Stimulated activated CD8-positive, alpha-beta memory T cell treated with anti-CD3 and anti-CD28 coated beads, Interleukin-15, amount 100 ng/mL, for 1 hour (primary cell): ENCODE measurements at places on chromosomes 6 and 20.

- peak; percentile 15 for DNase-seq
Measured at GRCh38 chr6:110528101-110528929, 51.9 kb upstream of the SLC22A16 start.

- no peak for DNase-seq
Measured at GRCh38 chr6:117483645-117484016, 1.2 kb downstream of the DCBLD1 start.

DNA sequence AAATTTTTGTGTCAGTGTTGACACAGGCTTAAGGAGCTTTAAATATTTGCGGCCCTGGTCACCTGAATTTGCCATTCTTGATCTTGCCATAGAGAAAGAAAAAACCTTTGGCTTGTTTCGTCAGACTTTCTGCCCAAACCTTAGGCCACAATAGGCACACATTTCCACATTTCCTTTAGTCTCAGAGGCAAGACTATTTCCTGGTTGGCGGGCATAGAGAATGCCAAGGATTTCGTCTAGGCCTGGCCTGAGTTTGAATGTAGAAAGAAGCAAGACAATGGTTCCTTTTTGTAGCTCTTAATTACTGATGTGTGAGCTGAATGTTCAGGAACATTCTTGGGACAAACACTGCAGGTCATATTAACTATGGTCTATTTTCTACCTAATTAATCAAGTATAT, 108.1 kb downstream of the TRMT11 start:
- no peak for DNase-seq

DNA sequence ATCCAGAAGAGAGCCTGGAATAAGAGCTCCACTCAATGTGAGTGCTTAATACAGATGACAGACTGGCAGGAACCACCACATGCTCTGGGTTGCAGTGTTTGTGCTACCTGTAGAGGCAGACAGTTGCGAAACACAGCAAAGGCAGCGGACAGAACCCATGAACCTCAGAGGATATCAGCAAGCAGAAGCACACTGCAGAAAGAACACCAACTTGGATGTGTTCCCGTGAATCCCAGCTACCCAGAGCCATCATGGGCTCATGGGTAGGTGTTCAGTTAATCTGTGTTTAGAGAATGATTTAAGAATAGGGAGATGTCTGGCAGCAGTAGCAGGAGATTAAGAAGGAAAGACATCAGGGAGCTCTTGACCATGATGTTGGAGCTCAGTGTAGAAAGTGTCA, 133.3 kb upstream of the FOXQ1 start:
- DNase-seq = no peak

DNA sequence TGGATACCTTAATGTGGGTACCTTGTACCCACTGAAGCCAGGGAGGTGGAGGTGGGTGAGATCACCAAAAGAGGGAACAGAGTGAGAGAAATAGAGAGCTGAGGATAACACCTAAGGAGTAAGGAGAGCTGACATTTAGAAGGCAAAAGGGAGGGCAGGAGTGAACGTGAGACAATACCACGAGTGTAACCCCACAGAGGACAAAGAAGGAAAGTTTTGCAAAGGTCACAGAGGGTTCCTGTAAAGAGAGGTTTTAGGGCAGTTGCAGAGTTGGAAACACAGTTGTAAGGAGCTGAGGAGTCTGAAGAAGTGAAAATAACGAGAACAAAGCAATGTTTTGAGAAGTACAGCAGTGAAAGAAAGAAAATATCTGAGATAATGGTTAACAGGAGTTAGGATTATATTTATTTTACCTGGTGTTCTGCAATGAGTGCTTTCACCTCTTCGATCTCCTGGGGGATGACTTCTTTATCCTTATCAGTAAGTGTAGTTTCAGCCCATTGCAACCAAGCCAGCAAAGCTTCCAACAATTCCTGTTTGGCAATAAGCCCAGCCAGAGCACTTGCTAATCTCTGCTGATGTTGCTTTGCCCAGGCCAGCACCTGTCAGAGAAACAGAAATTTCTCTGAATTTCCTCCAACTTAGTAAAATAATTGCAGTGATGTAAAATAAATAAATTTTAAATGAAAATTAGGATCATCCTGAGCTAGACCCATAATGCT, 166.8 kb downstream of the DST start:
- DNase-seq = no peak

DNA sequence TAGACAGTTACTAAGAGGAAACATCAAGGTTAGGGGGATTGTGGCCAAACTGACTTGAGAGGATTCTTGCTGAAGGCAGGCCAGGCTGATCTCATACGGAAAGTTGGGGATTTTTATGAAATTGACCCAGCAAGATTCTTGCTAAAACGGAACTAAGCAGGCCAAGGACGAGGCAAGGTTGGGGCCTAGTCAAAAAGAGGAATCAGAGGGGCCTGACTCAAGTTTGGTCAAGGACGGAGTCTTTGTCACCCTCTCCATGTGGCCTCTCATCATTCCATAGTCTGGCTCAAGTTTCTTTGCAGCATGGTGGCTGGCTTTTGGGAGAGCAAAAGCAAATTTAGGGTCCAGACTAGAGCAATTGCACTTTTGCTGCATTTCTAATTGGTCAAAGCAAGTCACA, 7.9 kb upstream of the HECA start:
- DNase-seq = no peak

GRCh38 chr20:4544765-4545164, 176.9 kb upstream of the PRND start:
- DNase-seq = no peak

- no peak for DNase-seq
Measured at GRCh38 chr20:4985658-4986057, 15.7 kb downstream of the SLC23A2 start.

DNA sequence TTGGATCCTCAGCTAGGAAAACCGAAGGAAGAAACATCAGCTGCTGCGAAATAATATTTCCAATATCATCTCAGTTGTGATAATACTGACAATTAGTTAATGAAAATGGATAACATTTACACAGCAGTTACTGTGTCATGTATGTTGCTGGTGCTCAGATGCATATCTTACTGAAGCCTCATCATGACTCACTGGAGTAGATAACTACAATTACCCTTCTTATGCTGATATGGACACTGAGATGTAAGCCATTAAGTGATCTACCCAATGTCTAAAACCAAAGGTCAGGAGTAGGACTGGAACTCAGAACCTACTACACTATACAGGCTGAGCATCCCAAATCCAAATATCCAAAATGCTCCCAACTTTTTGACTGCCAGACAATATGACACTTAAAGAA, 54.7 kb upstream of the LYRM2 start:
- no peak for DNase-seq

DNA sequence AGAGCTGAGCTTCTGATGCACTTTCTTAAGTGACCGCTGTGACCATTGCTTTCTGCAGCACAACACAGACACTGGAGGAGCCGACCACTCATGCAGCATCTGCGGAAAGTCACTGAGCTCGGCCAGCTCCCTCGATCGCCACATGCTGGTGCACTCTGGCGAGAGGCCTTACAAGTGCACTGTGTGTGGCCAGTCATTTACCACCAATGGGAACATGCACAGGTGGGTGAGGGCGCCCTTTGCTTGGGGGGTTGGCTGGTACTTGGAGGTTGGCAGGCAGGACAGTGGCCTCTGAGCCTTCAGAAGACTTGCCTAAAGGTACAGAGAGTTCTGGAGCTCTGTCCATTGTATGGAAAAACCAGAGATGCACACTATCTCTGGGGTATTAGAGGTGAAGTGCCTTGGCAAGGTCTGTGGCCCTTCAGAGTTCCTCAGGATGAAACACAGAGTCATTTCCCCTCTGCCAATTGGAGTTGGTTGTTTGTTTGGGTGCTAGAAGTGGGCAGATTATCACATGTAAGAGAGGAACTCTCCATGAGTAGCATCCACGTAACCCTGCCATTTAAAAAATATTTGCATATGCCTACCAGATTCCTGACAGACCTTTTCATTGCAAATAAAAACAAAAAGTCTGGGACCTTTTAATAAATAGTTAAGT, 81.5 kb downstream of the RREB1 start:
- DNase-seq = no peak

DNA sequence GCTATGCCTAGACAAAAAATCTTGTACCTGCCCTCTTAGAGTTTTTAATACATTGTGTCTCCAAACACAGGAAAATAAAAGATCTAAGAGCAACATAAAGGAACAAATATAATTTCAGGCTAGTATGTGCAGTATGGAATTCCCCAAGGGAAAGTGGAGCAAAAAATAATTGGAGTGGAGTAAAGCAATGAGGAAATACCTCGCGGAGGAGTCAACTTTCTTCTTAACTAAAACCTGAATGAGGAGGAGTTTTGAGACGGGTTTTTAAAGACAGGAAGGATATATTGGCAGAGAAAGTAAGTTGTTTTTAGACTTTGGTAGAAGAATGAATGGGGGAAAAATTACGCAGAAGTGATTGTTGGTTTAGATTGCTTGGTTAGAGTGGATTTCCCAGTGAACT, 14.0 kb downstream of the HIVEP1 start:
- DNase-seq = no peak

- DNase-seq = no peak
Measured at GRCh38 chr6:154578004-154578559, 67.6 kb upstream of the CNKSR3 start.

- no peak for DNase-seq
Measured at GRCh38 chr20:18802012-18802634, 11.5 kb upstream of the SCP2D1 start.

DNA sequence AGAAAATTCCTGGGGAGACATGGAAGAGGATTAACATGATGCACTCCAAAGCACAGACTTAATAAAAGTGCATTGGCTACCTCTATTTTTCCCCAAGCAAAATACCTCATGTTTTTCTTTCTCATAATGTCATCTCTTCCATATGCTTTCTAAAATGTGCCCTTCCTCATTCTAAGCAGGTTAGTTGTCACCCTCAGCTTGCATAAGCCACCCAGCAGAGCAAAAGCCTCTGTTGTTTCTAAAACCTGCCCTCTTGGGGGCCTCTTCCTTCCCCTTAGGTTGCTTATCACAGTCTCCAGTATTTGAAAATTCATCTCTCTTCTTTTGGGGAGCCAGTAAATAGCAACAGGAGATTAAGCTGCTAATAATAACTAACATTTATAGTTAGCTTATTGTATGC, 183.6 kb upstream of the FLRT3 start:
- DNase-seq = no peak

DNA sequence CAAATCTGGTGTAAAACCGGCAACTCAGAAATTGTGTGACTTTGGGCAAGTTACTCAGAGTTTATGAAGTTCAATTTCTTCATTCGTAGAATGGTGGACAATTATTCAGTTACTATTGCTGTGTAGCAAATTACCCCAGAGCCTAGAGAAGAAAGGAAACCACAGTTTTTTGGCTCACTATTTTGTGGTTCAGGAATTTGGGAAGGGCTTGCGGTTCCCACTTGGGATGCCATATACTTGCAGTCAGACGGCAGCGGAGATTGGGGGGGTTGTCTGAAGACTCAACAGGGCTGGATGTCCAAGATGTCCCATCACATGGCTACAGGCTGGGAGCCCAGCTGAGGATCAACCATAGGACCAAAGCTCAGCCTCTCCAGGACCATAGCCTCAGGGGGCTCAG, 108.1 kb downstream of the PCSK2 start:
- DNase-seq = no peak

GRCh38 chr20:39338469-39339376, 376.6 kb downstream of the DHX35 start:
- DNase-seq = no peak

DNA sequence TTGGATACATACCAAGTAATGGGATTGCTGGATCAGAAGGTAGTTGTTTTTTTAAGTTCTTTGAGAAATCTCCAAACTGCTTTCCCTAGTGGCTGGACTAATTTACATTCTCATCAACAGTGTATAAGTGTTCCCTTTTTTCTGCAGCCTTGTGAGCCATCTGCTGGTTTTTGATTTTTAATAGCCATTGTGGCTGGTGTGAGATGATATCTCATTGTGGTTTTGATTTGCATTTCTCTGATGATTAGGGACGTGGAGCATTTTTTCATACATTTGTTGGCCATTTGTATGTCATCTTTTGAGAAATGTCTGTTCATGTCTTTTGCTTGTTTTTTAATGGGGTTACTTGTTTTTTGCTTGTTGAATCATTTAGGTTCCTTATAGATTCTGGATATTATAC, 34.8 kb downstream of the TOP1 start:
- DNase-seq = no peak

GRCh38 chr6:96886519-96886918, 11.2 kb downstream of the NDUFAF4 start:
- DNase-seq = no peak

GRCh38 chr20:24984961-24985640, 7.5 kb downstream of the APMAP start:
- DNase-seq = no peak
